Aorta (tissue), 5 donors: ENCODE measurements at places on chromosomes 7 and 10. TPM values are rescaled to one million over a fixed set of nuclear protein-coding genes. Genes with fewer than 3 reads are reported as not detected.

LDB1 gene
- total RNA-seq, result 43.0 TPM

EPHA1 gene
- 0.21 TPM for total RNA-seq

CYP26C1 gene
- total RNA-seq, result 0.21 TPM

ADCY1 gene
- total RNA-seq, result 3.3 TPM

KNDC1 gene
- total RNA-seq, result 0.36 TPM
